Activated CD4-positive, alpha-beta memory T cell treated with anti-CD3 and anti-CD28 coated beads, Interleukin-2, amount 10 ng/mL, durations not matched to agents 7 days and 5 days (primary cell): ENCODE measurements at places on chromosomes 16 and 17.

- DNase-seq: no peak
Measured at GRCh38 chr17:22193113-22193512, 500.8 kb downstream of the KCNJ18 start.

- no peak for DNase-seq
Measured at GRCh38 chr17:31715446-31715845, 143.6 kb downstream of the COPRS start.

GRCh38 chr16:73202161-73202729, 154.3 kb upstream of the ZFHX3 start:
- no peak for DNase-seq

DNA sequence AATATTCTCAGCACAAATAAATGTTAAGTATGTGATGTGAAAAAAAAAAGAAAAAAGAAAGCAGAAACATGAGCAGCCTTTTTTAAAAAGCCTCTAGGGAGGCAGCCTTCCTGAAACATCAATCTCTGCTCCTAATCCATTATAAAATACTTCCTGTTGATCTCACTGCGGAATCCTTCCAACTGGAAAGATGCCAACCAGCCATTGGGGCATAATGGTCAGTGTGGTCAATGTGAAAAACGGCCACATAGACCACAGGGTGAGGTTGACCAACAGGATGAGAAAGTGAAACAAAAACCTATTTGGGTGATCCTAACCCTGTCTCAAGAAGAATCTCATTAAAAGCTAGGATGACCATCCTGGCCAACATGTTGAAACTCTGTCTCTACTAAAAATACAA, 26.1 kb upstream of the ABCA8 start:
- DNase-seq: no peak

DNA sequence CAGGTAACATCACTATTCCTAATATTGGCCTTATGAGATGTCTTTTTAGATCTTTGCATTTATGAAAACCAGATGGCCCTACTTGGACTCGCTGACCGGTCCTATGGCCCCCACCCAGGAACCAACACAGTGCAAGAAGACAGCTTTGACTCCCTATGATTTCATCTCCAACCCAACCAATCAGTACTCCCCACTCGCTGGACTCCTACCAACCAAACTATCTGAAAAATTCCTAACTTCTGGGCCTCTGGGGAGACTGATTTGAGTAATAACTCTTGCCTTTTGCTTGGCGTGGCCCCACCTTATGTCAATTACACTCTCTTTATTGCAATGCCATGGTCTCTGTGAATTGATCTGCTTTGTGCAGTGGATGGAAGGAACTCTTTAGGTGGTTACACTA, 828.9 kb downstream of the CDH11 start:
- DNase-seq: no peak

DNA sequence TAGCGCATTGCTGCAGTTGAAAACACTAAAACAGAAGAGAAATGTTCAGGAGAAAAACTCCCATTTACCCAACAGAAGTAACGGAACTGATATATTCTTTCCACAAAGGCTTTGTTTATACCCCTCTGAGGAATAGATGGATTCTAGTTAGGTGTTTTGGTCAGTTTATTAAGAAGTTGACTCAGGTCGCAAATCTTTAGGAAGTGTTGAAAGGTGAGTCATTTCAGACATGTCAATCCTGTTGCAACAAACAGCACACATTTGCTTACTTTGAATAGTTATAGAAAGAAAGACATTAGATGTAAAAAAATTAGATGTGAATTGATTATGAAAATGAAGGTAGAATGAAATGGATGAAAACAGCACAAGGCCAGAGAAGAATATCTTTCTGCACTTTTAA, 941.0 kb downstream of the KCNJ2 start:
- DNase-seq: no peak

GRCh38 chr17:51954232-51954765, 204.2 kb downstream of the CA10 start:
- no peak for DNase-seq

DNA sequence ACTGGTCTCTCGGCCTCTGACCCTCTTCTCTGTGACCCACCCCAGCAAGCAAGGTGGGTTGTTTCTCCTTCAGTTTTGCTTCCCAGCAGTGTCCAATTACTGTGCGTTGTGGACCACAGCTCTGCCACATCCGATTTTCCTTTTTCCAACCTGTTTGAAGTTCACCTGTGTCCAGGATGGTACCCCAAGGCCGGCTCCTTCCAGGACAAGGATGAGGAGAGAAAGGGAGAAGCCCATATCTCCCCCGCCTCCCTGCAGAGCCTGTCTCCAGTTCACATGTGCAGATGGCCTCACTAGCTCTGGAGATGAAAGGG, 13.5 kb downstream of the NMRAL1 start:
- DNase-seq: no peak

GRCh38 chr16:72203401-72203800, 31.4 kb upstream of the PMFBP1 start:
- peak; percentile 63 for DNase-seq

GRCh38 chr17:56600256-56600655, 6.8 kb downstream of the NOG start:
- no peak for DNase-seq
